ENCODE measurements at places on chromosomes 12 and 14. TPM values are rescaled to one million over a fixed set of nuclear protein-coding genes. Genes with fewer than 3 reads are reported as not detected.

MYH6 gene
- total RNA-seq = not detected

MANSC4 gene
- total RNA-seq = not detected

DNA sequence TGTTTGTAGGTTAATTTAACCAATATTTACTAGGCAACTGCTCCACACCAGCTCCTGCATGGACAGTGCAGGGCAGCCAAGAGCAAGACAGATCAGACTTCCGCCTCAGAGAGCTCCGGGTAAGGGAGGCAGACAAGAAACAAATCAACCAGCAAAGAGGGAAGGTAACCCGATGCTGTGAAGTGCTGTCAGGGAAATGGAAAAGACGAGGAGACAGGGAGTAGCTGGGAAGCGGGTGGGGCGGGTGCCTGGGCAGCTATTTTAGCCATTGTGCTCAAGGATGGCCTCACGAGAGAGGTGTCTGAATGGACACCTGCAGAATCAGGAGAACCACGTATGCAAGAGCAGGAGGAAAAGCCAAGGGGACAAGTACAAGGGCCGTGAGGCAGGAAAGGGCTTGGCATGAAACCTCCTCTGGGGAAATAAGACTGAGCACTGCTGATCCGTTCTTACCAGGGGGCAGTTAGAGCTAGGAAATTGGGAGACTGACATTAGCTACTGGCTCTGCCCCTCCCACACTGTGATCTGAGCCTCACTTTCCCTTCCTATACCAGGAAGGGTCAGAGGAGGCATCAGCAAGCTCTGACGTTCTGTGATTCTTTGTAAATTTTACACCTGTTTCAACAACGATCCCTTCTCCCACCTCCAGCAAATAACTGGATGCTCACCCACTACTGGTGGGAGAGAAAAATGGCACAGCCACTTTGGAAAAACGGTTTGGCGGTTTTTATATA is 6.5 kb upstream of the TMEM119 start:
- DNase-seq = no peak

DNA sequence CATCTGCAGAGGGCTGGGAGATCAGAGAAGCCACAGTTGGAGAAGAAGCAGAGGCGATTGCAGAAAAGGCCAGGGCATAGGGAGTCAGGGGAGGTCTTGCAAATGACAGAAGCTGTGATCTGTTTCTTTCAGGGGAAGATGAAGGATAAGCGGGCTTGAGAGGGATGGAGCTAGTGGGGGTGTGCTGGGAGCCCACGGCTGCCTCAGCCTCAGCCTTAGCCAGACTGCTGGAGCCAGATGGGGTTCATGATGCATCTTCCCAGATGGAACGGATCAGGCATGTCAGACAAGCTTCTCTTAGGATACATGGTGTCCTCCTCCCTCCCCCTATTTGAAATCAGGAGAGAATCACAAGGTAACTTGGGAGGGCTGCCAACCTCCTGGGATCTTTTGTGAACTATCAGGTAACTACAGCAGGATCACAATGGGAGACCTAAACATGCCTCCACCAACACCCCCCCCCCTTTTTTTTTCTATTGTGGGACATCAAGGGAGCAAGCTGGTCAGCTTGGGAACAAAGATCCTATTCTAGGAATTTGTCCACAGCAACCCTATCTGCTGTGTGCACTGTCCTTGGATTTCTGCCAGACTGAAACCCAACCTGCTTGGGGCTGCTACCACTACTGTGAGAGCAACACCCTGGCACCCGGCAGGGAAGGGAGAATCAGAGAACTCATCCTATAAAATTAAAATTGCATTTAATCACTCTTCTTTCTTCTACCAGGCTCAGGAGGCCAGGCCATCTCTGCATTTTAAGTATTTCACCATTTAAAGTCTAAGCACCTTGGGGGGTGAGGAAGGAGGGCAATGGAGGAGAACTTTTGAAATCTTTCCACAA is 10.7 kb upstream of the ATP2A2 start:
- peak; percentile 79 for DNase-seq

SCN8A gene
- 0.60 TPM for total RNA-seq

DNA sequence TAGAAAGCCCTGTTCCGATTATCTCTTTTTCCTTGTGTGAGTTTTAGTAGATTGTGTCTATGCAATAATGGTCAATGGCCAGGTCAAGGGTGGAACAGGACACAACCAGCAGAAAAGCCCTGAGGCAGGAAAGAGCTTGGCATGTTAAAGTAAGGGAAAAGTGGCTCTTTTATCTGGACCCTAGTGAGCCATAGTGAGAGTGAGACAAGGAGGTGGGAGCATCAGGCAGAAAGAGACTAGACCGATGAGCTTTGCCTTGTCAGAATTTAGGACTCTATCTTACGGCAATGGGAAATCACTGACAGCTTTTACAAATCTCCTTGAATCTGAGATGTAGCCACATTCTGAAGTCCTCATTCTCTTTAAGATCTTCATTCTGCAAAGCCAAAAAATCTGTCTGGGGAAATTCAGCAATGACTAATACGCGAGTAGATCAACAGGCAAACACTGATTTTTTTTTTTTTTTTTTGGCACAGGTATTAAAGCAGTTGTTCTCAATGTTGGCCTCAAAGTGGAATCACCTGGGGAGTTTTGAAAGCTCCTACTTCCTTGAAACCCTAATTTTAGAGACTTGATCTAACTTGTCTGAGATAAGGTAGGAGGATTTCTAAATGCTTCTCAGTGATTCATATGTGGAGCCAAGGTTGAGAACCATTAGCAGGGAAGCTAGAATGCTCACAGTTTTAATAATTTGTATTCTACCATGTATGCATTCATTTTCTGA is 33.9 kb downstream of the TMEM19 start:
- no peak for DNase-seq

RPL10L gene
- total RNA-seq = not detected

DBX2 gene
- total RNA-seq = not detected

GPR135 gene
- 0.68 TPM for total RNA-seq

DNA sequence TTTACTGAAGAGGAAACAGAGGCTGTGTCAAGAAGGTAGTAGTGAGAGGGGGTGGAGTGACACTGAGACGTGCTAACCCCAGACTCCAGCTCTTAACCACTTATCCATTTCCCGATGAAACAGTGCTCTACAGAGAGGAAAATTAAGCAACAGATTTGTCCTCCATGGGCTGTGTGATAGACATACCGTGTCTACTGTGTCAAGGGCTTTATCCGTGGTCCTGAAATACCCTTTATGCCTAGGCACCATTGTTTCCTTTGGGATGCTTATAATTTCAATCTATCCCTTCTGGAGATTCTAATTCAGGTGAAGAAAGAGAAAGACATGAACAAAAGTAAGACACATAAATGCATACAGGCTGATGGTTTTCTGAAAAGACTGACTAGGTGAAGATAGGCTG is 71.7 kb downstream of the CMKLR1 start:
- no peak for DNase-seq

ETV6 gene
- 6.4 TPM for total RNA-seq

- DNase-seq = no peak
These were observed 31.9 kb downstream of the VRTN start for GRCh38 chr14:74380172-74380571.

DNA sequence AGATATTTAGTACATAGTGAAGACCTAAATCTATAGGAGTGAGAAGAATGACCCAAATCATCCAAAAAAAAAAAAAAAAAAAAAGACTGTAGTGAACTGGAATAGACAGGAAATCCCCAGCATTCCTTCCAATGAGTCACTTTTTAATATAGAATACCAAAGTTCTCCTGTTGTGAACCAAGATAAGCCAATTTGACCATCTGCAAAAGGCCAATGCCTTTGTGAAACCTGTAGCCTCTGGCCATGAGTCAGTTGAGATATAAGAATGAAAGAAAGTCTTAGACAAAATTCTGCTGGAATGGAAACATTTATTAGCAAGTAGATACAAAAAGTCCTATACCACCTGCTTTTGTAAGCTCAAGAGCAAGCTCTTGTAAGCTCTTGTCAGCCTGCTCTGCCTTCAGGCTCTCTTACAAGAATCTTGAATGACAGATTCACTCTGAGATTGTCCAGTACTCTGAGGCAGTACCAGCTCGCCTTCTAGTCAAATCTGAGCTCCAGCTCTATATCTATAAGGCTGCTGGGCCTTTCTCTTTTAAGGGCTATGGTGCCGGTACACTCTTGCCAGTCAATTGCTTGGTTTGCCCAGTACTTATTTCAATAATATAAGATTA is 243.0 kb upstream of the TMTC1 start:
- DNase-seq = peak; percentile 93

- no peak for DNase-seq
These were observed 69.6 kb upstream of the AEBP2 start for GRCh38 chr12:19369691-19370148.

GRCh38 chr12:32010631-32011336 is 51.6 kb downstream of the RESF1 start:
- DNase-seq = no peak

CLBA1 gene
- total RNA-seq = 3.9 TPM

AMN gene
- total RNA-seq = not detected

- no peak for DNase-seq
These were observed 192.2 kb upstream of the C14orf180 start for GRCh38 chr14:104387022-104388010.

TEX22 gene
- not detected for total RNA-seq

KRT79 gene
- 4.8 TPM for total RNA-seq

GRCh38 chr14:89947344-89947743 is 7.2 kb downstream of the EFCAB11 start:
- DNase-seq = no peak

DNA sequence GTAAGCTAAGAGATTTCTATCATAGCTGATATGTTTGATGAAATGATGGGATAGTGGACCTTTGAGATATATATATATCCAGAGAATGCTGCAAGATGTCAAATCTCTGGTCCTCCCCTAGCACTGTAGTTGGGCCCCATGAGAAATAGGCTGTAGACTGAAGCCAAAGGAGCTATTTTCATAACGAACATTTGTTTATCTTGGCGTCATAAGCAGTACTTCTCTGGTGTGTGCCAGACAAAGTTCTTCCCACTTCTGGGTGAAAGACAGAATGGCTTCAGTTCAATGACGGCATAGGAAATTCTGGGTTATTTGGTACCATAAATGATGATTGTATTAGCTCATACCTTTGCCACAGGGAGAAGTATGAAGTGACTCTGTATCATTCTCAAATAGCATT is 534.3 kb downstream of the SOX5 start:
- DNase-seq = no peak

RBM19 gene
- 9.7 TPM for total RNA-seq

DNA sequence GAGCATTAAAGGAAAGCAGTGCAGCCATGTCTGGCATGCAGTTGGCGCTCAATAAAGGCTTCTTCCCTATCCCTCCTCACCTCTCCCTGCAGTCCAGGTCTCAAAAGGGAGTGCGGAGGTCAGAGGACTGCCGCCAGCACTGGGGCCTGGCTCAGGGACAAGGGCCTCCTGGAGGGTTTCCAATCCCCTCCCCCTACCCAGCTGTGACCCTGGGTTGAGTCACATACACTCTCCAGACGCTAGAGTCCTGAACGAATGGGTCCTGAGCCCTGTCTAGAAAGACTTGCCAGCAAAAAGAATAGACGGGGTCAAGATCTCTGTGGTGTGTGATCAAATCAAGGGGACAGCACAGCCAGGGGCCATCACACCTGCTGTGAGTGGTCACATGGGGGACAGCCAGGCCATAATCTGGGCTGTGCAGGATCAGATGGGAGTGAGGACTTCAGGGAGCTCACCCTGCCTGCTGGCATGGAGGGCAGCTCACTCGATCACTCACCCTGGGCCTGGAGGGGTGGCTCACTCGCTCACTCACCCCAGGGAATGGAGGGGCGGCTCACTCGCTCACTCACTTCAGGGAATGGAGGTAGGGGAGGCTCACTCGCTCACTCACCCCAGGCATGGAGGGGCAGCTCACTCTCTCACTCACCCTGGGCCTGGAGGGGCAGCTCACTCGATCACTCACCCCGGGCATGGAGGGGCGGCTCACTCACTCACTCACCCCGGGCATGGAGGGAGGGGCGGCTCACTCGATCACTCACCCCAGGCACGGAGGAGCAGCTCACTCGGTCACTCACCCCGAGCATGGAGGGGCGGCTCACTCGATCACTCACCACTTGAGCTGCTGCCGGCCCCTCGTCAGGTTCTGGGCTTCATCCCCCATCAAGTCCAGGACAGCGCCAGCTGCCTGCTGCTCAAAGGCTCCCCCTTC is 12.8 kb downstream of the CFAP73 start:
- DNase-seq = peak; percentile 56

DNA sequence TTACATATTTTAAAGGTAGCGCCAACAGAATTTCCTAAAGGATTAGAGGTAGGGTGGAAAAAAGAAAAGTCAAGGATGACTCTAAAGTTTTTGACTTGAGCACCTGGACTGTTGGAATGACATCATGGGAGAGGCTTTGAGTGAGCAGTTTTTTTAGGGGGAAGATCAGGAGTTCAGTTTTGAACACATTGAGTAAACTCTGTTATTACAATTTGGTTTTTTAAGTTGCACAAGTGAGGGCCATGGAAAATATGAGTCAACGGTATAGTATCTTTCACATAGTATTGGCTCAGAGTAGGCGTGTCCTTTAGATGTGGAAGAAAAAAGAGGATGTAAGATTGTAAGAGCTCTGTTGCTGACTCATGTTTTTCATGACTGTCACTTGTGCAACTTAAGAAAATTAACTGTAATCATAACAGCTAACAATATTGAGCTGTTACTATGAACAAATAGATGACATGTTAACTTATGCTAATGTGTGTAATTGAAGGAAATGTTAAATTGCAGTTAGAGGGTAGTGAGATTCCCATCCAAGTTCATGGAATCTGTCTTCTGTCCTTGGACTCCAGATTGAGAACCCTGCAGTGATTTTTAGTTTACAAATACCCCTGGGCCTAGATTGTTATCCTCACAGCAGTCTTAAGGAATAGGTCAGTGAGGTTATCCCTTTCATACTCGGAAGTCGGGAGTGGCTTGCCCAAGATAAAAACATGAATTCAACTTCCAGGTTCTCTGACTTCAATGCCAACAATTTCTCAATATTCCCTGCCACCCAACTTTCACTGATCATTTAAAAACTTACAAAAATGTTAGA is 48.2 kb upstream of the ATP2B1 start:
- peak; percentile 96 for DNase-seq

PSEN1 gene
- total RNA-seq = 24.2 TPM

- peak; percentile 95 for DNase-seq
These were observed 105.4 kb upstream of the MED13L start for GRCh38 chr12:116382686-116383530.

DNA sequence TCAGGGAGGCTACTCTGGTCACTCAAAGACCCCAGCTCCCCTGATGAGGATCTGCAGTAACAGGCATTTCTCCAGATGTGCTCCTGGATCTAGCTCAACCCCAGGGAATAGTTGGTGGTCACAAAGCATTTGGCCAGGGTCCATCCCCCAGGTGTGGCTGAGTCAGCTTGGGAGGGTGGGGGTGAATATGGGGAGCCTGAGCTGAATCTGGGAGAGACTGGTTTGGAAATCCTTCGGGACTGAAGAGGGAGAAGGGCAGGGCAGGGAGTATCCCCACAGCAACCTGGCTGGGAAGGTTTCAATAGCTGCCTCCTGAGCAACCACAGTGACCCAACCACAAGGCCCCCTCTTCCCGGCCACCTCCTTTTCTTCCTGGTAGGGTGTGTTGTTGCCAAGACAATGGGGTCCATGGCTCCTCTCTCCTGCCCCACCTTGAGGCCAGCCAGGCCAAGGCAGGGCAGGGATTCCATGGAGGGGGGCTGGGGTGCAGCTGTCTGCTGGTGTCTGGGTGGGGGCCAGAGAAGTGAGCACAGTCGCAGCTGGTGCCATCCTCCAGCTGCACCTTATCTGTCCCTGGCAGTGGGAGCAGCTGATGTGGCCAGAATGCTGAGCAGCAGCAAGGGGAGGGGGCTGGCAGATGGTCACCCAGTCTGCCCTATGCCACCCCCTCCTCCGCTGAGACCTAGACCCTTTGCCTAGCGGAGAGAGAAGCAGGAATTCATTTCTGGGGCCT is 5.5 kb downstream of the ASIC1 start:
- DNase-seq = peak; percentile 18
